ENCODE measurements at places on chromosomes 12 and 14. TPM values are rescaled to one million over a fixed set of nuclear protein-coding genes. Genes with fewer than 3 reads are reported as not detected.

CPSF6 gene
- 18.3 TPM for total RNA-seq

DNA sequence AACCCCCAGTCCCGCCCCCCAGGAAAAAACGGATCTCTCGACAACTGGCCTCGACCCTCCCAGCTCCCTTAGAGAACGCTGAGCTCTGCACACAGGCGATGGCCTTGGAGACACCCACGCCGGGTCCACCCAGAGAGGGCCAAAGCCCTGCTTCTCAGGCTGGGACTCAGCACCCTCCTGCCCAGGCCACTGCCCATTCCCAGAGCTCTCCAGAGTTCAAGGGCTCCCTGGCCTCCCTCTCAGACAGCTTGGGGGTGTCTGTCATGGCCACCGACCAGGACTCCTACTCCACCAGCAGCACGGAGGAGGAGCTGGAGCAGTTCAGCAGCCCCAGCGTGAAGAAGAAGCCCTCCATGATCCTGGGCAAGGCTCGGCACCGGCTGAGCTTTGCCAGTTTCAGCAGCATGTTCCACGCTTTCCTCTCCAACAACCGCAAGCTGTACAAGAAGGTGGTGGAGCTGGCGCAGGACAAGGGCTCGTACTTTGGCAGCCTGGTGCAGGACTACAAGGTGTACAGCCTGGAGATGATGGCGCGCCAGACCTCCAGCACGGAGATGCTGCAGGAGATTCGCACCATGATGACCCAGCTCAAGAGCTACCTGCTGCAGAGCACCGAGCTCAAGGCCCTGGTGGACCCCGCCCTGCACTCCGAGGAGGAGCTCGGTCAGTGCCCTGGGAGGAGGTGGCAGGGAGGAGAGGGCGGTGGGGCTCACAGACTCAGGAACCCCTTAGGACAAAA, 95.8 kb downstream of the LGMN start:
- no peak for DNase-seq

DNA sequence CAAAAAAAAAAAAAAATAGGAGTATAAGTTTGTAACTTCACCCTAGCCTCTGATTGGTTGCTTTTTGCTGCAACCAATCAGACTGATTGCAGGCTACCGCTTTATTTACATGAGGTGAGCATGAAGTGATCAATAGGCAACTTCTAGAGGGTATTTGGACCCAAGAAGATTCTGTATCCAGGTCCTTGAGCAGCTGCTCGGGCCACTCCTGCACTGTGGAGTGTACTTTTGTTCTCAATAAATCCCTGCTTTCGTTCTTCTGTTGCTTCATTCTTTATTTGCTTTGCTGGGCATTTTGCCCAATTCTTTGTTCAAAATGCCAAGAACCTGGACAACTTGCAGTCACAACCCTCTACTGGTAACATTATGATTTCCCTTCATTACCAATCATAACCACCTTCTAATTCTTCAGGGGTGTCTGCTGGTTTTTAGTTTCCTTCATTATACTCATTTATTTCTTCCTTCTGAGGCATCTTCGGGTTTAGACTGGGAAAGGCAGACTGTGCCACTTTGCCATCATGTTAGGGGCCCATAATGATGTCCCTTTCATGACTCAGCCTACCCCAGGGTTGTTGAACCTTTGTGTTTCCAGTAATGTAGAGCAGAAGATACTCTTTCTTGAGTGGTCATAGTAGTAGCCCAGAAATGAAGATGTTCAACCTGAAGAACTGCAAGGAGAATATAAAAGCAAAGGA, 43.4 kb upstream of the LIMA1 start:
- peak; percentile 74 for DNase-seq

DNA sequence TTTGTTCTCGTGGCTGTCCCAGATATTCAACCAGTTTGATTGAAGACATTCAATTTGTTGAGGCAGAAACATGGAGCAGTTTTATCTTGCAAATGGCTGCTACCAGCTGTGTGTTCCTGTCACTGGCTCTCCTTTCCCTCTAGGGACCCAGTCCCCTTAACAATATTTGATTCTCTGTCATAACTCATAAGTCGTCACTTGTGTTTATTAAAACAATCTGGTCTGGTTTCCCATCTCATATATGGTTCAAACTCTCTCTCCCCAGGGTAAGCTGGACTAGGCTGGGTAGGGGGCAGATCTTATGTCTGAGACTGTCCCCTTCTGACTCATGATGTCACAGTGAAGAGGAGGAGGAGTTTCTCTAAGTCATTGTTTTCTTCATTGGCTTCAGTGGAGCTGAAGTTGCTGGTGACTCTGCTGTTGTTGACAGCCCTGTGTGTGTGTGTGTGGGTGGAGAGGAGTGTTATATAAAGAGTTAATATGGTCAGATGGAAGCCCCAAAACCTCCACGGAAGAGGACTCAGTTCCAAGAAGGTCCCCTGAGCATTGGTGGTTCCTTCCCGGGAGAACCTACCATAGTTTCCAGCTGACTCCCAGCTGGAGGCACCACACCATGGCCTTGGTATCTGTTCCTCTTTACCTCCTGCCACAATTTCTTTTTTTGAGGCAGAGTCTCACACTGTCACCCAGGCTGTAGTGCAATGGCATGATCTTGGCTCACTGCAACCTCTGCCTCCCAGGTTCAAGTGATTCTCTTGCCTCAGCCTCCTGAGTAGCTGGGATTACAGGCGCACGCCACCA, 16.1 kb upstream of the GNG2 start:
- no peak for DNase-seq

IL31 gene
- not detected for total RNA-seq

DNA sequence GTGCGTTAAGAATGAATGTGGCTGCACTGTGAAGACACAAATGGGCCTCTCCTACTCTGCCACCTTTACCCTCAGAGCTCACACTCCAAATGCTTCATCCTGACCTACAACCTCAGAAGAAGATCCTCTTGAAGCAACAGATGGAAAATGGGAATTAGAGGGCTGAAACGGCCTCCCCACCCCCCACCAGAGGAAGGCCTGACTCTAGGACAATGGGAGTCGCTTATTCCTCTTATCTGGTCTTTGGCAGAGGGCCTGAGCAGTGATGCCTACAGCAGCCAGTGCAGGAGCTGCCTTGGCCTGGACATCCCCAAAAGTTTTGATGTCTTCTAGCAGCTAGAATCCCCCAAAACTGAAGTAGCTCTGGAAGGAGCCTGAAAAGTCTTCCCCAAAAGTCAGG, 29.2 kb downstream of the BTBD7 start:
- no peak for DNase-seq

KRT82 gene
- total RNA-seq, result not detected

Data from M059J (cell line).